HAP-1 (cell line): ENCODE measurements at places on chromosomes 2 and 18.

DNA sequence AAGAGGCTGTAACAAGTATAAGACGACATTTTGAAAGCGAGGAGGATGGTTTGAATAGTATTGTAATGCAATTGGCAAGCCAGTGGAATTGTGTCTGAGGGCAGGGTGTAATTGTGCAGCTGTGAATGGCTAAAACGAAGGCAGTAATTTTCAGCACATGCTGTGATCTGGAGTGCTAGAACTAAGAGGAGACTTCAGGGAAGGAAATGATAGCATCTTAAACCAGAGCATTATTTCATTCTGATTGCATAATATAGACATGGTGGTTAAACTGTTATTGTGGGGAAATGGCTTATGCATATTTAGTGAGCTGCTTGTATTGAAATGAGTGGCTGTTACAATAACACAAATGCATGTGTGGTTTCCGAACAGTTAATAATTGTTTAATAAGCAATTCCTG is 36.3 kb downstream of the THSD7B start:
- DNase-seq, result no peak

DNA sequence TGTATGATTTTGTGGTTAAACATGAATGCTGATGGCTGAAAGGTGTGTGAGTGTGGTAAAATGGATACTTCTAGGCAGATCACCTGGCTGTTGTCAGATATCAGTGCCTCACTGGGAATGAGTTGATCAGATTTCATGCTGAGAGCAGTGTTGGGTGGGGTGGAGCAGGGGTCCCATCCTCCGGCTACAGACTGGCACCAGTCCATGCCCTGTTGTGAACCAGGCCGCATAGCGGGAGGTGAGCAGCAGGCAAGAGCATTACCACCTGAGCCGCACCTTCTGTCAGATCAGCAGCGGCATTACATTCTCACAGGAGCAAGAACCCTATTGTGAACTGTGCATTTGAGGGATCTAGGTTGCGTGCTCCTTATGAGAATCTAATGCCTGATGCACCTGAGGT is 78.7 kb downstream of the GLI2 start:
- no peak for DNase-seq

DNA sequence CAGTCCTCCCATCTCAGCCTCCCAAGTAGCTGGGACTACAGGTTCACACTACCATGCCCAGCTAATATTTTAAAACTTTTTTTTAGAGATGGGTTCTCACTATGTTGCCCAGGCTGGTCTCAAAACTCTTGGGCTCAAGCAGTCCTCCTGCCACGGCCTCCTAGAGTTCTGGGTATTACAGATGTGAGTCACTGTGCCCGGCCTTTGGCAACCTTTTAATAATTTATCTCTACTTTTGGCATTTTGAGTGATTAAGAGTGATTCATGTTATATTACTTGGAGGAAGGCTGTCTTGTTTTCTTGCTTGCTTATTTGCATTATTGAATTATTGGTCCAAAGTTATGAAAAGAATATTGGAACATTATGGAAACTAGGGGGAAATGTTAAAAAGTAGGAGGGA is 24.3 kb downstream of the NCOA1 start:
- DNase-seq, result no peak

DNA sequence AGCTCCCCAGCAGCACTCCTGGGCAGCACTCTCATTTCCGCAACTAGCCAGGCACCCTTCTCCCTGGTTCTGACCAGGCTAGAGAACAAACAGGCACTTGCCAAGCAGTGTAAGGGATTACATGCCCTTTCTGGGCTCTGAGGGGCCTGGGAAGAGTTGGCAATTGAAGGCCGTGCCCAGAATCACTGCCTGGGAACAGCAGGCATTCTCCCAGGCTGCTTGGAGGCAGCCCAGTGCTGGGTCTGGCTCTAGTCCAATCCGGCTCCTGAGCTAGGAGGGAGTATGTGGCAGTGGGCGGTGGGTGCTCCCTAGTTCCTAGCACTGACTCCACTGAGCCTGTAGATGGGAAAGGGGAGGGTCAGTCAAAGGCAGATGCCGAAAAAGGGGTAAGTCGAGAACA is 34.1 kb upstream of the SP3 start:
- no peak for DNase-seq

DNA sequence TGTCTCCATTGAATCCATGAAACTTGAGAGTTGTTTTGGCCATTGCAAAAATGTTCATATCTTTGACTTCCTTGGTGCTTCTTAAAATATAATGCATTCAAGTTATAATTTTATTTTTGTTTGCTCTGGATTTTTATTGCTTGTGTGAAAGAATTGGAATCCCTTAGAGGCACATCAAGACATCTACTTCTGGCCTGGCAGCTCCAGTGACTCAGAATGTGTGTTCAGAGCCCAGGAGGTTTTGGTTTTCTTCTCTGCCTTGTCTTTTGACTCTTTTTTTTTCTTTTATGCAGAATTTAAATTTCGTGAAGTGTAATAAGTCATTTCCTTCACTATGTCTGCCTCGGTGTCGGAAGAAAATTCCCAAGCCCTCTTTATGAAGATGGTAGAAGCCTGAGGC is 180.2 kb downstream of the LTBP1 start:
- no peak for DNase-seq

DNA sequence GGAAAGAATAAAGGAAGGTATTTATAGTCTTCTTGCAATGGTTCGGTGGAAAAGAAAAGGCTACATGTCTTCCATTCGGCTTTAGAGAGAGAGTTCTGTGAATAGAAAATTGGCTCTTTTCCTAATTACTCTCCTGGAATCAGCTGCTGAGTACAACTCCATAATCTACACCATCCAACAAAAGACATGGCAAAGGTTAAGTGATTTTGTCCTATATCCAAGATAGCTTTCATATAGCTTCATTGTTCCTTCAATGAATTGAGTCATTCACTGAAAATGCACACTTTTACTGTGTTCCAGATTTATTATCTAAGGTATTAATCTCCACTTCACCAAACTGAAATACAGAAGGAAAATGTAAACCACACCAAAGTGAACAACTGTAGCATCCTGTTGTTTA is 514.5 kb downstream of the LRRTM4 start:
- peak; percentile 51 for DNase-seq

GRCh38 chr2:167784084-167784425 is 463.3 kb downstream of the STK39 start:
- DNase-seq, result no peak

- no peak for DNase-seq
Observed at GRCh38 chr18:69267895-69268294, 132.8 kb upstream of the DOK6 start.

GRCh38 chr2:133627741-133628140 is 59.5 kb upstream of the NCKAP5 start:
- no peak for DNase-seq

GRCh38 chr2:26666671-26667070 is 25.5 kb upstream of the CIB4 start:
- no peak for DNase-seq

GRCh38 chr2:222882484-222882928 is 21.7 kb downstream of the ACSL3 start:
- no peak for DNase-seq

- DNase-seq, result no peak
Observed at GRCh38 chr2:207319316-207319715, 153.6 kb upstream of the KLF7 start.

- no peak for DNase-seq
Observed at GRCh38 chr2:88058191-88058590, 2.6 kb upstream of the KRCC1 start.

GRCh38 chr2:43854671-43855070 is 15.9 kb downstream of the ABCG8 start:
- DNase-seq, result no peak

DNA sequence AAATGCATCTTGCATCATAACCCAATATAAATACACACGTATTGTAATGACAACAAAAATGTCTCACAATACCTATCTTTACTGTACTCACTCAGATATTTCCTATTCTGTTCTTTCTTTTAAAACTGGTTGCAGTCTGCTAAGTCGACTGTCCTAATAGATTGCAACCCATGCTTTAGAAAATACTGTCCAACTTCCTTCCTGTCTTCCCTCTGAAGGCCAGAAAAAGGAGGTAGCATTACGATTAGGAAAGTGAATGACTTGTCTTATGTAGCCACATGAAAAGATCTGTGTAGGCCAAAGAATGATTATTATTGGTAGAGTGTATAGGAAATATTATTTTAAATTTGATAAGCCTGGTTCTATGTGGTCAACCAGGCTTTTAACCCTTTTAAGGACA is 134.1 kb downstream of the FAM210A start:
- DNase-seq, result no peak

DNA sequence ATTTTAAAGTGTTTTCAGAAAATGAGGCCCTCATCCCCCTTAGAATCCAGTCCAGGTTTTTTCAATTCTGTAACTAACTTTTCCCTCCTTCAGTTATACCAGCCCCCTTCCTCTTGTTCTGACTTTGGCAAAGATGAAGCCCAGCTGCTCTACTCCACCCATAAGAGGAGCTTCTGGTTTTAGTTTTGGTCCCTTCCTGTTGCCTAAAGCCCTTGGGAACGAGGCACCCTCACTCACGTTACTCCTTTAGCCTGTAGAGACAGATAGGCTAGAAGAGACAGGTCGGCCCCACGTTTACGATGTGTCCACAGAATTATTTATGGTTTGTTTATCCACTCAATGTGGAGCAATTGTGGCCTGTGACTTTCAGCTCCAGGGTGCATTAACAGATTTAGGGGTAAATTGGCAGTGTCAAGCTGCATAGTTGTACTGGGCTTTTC is 454.2 kb upstream of the TNP1 start:
- DNase-seq, result no peak

GRCh38 chr2:225165052-225165451 is 122.8 kb upstream of the DOCK10 start:
- no peak for DNase-seq

- DNase-seq, result no peak
Observed at GRCh38 chr2:133787207-133787606, 218.9 kb upstream of the NCKAP5 start.

- peak; percentile 53 for DNase-seq
Observed at GRCh38 chr18:50268022-50268747, 1.9 kb upstream of the CFAP53 start.

DNA sequence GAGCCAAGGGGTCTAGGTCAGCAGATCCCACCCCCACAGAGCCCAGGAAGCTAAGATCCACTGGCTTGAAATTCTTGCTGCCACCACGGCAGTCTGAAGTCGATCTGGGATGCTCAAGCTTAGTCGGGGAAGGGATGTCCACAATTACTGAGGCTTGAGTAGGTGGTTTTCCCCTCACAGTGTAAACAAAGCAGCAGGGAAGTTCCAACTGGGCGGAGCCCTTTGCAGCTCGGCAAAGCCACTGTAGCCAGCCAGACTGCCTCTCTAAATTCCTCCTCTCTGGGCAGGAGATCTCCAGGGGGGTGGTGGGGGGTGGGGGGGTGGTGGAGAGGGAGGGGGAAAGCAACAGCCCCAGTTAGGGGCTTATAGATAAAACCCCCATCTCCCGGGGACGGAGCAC is 419.5 kb downstream of the NUP35 start:
- no peak for DNase-seq

DNA sequence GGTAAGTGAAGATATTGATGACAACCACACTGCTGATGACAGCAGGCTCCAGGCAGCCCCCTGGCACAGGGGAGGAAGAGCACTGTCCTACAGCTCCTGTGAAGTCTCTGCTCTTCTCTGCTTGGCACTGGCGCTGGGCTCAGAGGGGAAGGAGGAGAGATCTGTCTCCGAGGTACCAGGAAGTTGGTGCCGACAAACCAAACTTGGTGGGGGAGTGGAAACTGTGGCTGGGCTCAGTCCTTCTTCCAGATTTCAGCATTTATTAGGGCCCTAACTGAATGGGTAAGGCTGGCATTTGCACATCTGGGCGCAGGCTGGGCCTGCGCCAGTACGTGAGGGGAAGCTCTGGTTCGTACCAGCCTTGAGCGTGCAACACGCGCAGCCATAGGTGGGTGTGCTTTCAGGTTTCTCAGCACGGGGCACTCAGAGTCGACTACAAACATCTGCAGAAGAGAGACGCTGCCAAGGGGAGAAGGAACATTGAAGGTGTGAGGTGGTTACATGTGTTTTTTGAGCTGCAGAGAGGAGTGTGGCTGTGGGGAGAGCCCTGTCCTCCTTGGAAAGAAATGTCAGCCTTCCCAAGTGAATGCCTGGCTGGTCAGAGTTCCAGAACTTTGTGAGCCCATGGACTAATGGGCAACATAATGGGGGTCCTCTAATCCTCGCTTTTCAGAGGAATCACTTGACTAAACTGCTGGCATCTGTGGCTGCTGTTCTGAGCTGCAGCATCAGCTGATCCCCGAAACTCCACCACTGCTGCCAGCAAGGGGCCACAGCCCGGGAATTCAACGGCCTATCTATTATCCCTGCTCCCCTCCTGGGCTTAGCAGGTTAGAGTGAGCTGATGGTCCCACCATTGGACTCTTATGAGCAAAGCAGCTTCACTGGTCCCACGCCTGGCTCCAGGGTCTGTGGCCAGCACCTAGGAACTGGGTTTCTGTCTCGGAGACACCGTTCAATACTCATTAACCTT is 55.2 kb upstream of the SEMA4C start:
- DNase-seq, result no peak

DNA sequence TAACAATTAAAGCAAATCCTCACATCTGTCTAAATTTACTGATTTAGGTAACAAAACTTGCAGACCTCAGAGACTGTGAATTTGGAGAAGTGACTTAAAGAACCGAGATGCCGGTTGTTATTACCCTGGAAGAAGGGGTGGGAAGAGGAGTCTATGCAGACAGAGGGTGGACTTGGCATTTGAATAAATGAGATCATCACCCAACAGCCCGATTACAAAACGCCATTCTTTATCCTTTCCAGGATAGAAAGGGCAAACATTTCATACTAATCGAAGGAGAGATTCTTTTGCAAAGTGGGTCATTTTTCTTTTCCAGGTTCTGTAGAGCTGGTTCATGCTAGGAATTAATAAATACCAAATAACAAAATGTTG is 73.1 kb upstream of the TPO start:
- DNase-seq, result no peak

GRCh38 chr18:73752546-73752945 is 395.1 kb downstream of the FBXO15 start:
- DNase-seq, result no peak

- DNase-seq, result no peak
Observed at GRCh38 chr2:23120161-23120560, 264.8 kb upstream of the KLHL29 start.

DNA sequence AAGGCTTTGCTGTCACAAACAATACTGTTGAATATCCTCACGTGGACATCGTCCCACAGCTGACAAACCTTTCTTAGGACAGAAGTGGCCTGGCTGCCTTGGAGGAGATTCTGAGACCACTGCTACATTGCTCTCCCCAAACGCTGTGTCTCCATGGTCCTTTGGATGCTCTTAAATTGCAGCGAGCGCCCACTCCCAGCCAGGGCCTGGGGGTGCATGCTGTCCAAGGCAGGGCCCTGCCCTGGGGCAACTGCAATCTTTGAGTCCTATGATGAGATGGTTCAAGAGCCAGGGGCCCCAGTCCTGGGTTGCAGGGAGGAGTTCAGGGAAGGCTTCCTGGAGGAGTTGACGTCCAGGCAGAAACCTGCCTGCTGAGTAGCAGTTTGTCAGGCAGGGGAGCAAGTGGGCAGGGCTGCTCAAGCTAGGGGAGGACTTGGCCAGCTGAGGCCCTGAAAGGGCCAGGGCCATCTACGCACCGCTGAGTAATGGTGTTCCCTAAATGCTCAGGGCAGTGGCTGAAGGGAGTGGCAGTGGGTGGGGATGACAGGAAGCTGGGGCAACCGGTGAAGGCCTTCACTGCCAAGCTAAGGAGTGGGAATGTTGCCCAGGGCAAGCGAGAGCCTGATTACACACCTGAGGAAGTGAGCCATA is 10.8 kb upstream of the SDC1 start:
- no peak for DNase-seq
